ENCODE measurements at places on chromosomes 11 and 22.

DNA sequence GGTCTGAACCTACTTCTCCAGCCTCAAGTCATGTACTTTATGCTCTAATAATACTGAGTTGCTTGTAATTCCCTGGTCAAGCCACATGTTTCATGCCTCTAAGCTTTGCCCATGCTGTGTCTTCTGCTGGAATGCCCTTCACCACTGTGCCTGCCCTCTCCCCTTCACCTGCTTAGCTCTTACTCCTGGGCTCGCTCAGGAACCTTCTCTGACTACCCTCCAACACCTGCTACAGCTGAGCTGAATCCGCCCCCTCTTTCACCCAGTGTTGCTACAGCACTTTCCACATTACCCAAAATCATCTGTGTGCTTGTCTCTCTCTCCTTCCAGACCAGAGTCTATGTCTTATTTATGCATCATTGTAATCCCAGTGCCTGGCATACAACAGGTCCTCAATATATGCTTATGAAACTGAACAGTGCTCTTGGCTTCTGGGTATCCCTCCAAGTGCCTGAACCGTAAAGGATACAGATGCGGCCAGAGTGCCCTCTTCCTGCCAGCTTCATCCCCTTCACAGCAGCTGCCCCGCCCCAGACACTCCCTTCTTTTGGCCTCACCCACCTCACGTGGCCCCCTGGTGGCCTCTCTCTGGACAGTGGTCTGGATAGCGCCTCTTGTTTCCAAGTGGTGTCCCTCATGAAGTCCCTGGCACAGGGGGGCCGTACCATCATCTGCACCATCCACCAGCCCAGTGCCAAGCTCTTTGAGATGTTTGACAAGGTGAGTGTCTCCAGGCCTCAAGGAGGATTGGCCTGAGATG, 7.1 kb downstream of the ABCG4 start:
- DNase-seq, result no peak

- peak; percentile 59 for DNase-seq
Observed at GRCh38 chr11:102341844-102342318, 5.1 kb upstream of the BIRC2 start.

DNA sequence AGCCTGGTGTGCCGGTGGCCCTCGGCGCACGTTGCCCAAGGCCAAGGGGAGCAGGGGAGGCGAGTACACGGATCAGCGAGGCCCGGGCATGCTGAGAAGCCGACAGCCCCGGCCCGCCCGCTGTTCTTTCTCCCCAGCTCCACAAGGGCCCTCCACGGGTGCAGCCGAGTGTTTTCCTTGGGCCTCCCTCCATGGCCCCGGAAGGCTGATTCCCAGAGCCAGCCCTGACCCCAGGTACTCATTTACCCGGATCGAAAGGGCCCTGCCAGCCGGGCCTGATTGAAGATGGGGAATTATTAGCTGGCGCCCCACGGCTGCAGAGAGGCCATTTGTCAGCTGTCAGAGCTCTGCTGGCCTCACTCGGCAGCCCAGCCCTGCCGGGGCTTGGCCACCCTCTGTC, 53.1 kb downstream of the WNT7B start:
- no peak for DNase-seq

DNA sequence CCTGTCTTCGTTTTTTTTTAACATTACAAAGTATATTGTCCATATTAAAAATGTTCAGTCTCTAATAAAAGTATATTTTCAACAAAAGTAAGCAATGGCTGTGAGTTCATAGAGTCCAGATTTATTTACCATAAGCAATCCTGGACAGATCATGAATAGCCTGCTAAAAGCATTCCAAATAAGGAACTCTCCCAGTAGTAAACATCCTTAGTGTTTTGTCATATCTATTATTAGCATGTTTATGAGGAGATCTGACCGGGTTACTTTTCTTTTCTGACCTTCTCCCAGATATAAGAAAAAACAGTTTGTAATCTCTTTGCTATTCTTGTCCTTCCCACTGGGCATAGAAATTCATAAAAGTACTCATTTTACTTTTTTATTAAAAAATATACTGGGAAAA, 403.9 kb upstream of the ANO3 start:
- DNase-seq, result no peak

- DNase-seq, result no peak
Observed at GRCh38 chr11:75422248-75423231, 10.5 kb downstream of the KLHL35 start.

DNA sequence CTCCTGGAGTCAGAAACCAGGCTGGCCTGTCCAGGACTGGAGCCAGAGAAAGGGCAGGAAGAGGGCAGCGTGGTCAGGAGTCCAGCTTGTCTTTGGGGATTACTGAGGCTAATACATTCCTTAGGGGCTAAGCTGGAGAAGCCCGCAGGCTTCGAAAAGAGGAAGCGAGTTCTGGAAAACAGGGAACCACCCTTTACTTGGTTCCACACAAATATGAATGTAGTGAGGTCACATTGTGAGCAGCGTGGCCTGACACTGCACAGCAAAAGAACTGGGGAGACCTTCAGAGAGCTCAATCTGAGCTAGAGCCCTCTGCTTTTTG, 132.3 kb downstream of the CEP164 start:
- DNase-seq, result no peak

DNA sequence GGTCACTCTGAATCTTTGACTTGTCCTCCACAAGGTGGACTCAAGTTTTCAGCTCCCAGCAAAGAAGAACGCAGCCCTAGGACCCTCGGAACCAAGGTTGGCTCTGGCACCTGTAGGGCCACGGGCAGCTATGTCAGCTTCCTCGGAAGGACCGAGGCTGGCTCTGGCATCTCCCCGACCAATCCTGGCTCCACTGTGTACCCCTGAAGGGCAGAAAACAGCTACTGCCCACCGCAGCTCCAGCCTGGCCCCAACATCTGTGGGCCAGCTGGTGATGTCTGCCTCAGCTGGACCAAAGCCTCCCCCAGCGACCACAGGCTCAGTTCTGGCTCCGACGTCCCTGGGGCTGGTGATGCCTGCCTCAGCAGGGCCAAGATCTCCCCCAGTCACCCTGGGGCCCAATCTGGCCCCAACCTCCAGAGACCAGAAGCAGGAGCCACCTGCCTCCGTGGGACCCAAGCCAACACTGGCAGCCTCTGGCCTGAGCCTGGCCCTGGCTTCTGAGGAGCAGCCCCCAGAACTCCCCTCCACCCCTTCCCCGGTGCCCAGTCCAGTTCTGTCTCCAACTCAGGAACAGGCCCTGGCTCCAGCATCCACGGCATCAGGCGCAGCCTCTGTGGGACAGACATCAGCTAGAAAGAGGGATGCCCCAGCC, 2.2 kb downstream of the INPP5J start:
- no peak for DNase-seq

DNA sequence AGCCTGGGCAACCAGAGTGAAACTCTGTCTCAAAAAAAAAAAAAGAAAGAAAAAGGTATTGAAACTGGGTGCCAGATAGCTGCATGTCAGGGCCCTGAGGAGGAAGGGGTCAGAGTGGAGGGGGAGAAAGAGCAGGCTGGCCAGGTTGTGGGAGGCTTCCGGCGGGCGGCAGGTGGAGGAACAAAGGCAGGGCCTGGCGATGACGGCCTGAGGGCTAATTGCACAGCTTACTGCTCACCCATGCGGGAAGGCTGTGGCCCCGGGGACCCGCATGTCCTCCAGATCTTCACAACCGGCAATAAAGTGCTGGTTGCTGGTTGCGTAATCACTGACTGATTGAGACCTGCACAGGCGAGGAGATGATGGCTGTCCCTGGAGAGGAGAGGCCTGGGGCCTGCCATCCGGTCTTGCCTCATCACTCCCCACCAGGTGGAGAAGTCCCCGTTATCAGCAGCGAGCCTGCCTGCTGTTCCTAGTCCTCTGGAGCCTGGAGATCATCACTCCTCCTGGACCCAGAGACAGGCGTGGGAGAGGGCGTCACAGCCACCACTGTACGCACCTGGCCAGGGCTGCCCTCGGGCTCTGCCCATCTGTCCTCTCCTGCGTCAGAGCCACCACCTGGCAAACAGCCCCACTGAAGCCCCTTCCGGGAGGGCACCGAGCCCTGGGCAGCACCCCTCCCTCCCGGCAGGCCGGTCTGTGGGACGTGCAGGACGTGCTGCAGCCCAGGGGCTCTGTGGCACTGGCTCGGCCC, 18.7 kb downstream of the H19 start:
- no peak for DNase-seq

GRCh38 chr22:48753381-48753730, 1074.3 kb downstream of the BRD1 start:
- no peak for DNase-seq

Measured in activated gamma-delta T cell treated with anti-CD3 and anti-CD28 coated beads, Interleukin-2, amount 50 U/mL, for 16 hours (primary cell).